ENCODE measurements at places on chromosomes 5 and 9.

- peak; percentile 6 for DNase-seq
These were observed 243.5 kb downstream of the MAST4 start for GRCh38 chr5:66839636-66840185.

DNA sequence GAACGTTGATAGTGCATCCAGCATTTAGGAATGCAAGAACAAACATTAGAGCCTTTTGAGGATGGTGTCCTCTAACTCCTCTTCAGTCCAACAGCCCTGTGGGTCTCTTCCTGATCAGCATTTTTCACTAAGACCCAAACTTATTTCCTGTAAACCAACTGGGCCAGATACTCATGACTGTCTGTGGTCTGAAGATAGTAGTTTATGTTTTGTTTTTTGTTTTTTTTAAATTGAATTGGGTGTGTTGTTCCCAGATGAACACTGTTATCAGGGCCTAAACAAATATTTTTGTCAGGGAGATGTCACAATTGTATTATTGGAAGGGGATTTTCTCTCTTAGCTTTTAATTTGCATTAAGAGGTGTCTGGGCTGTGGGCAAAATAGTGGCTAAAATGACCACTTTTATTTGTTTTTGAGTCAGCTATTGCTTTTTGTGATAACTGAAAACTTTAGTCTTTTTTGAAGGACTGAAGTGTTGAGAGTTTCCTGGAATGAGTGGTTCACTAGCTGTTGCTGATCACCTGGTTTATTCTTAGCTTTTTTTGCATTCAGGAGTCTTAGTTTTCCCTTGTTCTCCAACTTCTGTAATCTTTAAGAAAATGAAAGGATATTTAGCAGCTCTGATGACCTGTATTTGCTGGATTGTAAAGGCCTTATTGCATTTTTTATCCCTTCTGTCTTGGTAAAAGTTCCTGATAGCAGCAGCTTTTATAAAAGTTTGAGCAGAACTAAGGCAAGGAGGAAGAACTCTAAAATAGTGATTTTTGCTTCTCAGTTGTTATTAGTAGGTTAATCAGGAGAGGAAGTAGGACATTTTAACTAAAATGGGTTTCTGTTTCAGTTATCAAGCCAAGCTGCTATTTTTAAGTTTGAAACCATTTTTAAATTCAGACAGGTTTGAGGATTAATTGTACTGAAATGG lies 5.5 kb downstream of the MAN2A1 start:
- no peak for DNase-seq

- no peak for DNase-seq
These were observed 19.1 kb downstream of the TLN1 start for GRCh38 chr9:35712762-35713400.

DNA sequence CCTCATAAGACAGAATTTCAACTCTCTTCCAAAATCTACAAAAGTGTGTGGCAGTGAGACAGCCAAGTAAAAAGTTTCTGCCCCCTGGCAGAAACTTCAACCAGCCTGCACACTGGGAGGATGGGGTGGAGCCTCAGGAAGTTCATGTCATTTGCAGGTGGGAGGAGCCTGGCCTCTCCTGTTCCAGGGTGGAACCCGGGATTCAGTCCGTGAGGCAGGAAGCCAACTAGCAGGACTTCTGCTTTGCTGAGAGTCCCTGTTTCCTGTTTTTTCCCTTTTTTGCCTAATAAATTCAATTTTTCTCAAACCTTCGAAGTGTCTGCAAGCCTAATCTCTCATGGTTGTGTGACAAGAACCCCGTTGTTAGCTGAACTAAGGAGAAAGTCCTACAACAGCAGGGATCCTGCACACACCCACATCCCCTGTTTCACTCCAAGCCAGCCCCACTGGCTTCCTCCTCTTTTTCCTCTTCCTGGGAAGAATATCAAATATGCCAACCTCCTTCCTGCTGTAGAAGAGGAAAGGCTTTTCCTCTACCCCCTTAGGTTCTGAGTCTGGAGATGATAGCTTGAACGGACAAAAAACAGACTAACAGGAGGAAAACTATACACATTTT lies 69.3 kb downstream of the ALDH7A1 start:
- no peak for DNase-seq

DNA sequence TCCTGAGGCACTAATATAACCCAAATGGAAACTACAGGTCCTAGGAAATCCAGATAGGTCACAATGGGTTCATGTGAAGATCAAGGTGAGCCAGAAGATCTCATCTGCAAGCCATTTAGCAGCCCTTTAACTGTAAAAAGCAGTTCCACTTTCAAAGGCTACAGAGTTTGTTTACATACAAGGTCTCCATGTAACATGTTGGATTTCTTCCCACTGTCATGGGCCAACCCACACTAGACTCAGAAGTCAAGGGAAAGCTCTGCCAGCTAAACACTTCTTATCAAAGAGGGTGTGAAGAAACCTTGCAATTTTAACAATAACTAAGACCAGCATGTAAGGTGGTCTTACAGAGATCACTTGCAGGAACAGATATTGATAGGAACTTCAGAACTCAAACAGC lies 3.8 kb upstream of the CTNNAL1 start:
- DNase-seq: no peak

GRCh38 chr5:112293587-112293986 lies 125.5 kb downstream of the EPB41L4A start:
- no peak for DNase-seq

DNA sequence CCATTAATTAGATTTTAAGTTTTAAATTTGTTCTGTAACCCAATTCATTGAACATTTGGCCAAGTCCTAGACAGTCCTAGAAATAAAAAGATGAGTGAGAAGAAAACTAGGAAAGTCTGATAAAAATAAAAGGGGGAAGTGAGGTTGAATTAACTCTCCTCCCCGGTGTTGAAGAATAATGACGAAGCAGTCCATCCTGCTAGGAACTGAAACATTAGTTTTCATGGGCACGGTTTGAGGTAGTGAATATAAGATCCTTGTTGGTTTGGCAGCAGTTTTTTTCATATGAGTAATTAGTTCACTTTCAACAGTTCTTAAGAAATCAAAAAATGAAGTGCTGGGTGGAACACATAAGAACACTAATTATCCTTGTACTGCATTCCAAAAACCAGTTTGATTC lies 103.1 kb downstream of the MTREX start:
- no peak for DNase-seq

DNA sequence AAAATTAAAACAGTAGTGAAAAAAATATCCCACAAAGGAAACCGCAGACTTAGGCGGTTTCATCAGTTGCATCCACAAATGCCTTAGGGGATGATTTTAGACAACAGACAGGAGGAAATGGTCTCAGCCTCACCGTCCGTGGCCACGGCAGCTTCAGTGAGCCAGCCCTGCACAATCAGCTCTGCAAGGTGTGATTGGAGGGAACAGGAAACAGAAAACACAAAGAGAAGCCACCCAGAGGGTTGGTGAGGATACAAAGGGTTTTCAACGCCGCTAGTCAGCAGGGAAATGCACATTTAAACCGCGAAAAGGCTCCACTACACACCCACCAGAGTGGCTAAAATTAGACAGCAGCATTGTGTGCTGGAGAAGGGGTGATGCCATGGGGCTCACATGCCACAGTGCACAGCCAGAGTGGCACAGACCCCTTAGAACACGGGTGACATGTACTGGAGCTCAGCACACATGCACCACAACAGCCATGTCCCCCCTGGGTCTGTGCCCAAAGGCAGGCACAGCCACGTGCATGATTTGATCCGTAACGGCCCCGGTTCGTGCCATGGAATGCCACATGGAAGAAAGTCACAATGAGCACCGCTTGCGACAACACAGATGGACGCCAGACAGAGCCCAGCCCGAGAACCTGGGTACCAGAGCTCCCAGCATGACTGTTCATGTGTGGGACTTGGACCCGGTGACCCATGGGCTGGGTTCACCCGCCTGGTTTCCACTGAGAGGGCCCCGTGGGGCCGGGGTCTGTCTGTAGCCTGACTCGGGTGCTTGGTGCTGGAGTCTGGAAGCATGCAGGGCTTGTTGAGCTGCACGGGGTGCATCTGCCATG lies 18.3 kb upstream of the TERT start:
- peak; percentile 91 for DNase-seq

DNA sequence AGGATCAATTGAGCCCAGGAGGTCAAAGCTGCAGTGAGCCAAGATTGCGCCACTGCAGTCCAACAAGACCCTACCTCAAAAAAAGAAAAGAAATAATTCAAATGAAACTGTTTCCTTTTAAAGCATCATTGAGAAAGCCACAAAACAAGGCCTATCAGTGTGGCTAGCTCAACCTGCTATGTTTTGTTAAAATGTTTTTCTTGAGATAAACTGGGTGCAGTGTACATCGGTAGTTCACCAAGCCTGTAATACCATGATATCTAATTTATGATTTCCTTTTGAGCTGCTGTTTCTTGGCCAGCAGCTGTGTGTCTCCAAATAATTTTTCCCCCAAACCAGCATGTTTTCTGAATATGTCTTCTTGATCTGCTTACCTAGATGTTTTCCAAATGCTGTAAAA lies 97.3 kb upstream of the GOLGA1 start:
- no peak for DNase-seq

GRCh38 chr5:35659556-35659955 lies 41.9 kb downstream of the SPEF2 start:
- no peak for DNase-seq

DNA sequence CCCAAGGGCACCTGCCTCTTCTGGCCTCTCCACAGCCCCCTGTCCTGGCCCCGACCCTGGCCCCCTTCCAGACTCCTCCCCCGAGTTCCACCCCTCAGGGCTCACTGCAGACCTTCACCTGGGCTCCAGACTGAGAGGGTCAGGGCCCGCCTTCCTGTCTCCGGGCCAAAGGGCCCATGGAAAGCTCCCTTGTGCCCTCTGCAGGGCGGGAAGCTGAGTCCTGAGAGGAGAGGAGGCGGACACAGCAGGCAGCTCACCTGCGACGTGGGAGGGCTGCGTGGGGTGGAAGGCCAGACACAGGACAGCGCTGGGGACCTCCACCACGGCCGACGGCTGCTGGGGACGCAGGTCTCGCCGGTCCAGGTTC lies 20.6 kb downstream of the DYNC2I2 start:
- no peak for DNase-seq

GRCh38 chr9:86407022-86407421 lies 52.8 kb upstream of the TUT7 start:
- DNase-seq: no peak

- no peak for DNase-seq
These were observed 2.1 kb downstream of the REEP5 start for GRCh38 chr5:112919972-112920371.

DNA sequence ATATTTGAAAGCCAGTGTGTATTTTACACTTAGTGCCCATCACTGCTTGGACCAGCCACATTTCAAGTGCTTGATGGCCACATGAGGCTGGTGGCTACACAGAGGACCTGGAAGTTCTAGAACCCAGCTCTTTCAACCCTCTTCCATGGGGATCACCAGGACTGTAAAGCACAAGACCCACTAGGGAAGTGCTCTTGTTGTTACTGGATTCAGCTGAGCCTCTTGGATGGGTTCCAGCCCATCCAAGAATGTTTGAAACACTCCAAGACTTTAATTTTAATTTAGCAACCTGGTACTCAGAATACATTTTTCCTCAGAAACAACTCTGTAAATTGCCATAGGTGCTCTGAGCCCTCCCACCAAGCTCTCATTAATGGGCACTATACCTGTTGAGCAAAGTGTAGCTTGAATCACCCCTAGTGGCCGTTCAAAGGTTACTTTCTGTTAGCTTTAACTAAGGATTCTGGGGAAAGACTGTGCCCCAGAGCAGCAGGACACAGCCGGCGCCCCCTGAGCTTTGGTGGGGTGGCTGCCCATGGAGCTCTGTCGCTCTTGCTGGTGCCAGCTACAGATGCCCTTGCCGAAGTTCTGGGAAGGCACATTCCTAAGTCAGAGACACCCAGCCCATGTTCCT lies 212.4 kb downstream of the HSD17B3 start:
- DNase-seq: no peak
